NCI-H1092 (cell line): ENCODE measurements at places on chromosomes 2 and 18.

DNA sequence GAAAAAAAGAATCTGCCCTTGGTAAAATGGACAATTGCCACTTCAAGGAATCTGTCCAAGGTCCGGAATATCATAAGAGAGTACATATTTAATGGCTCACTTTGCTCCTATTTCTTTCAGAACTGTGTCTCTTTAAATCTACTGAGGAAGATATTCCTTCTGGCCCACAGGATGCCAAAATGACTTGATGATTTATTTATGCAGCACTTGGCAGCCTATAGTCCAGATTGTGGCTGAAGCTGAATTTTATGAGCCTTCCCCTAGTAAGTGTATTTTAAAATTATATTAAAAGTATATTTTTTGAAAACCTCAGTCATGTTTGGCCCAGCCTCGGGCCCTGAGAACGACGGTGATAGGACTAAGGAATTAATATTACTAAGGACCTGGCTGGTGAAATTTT, 465.1 kb upstream of the HNRNPA3 start:
- DNase-seq: no peak

DNA sequence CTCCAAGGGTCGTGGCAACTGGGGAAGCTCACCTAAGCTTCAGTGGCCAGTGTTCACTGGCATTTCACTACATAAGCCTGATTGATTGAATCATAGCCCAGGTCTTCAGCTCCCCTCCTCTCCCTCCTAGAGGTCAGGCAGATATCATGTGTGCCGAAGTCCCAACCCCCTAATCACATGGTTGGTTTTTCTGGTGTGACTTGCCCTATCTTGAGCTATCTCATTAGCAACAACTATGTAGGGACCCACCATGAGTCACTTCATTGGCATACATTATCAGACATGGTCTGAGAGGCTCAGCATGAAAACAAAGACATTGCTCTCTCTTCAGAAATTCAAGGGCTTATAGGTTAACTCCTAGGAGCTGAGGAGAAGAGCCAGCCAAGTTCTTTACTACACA, 76.8 kb downstream of the LYPD1 start:
- DNase-seq: no peak

DNA sequence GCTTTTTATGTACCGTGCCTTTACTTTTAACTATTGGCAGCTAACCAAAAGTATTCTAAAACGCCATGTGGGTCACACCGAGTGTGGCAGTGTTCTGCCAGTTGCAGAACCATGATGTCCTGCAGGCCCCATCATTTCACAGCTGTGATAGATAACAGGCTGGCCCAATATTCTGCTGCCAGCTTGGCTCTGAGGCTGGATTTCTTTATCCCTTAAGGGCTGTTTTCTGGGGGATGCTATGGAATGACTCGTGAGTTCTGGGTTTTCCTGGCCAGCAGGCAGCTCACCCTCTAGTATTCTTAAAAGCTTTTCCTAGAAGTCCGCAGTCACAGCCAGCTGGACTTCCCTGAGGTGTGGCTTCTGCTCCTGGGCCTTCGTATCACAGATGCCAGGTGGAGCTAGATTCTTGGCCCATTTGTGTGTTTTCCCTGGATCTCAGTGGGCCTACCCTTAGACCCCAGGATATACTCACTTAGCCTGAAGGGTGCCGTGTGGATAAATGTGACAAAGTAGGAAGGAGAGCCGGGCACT, 41.0 kb downstream of the FHOD3 start:
- DNase-seq: no peak

- no peak for DNase-seq
Observed at GRCh38 chr2:142425551-142425950, 294.7 kb upstream of the LRP1B start.

GRCh38 chr2:33230195-33230594, 246.3 kb upstream of the RASGRP3 start:
- DNase-seq: no peak

DNA sequence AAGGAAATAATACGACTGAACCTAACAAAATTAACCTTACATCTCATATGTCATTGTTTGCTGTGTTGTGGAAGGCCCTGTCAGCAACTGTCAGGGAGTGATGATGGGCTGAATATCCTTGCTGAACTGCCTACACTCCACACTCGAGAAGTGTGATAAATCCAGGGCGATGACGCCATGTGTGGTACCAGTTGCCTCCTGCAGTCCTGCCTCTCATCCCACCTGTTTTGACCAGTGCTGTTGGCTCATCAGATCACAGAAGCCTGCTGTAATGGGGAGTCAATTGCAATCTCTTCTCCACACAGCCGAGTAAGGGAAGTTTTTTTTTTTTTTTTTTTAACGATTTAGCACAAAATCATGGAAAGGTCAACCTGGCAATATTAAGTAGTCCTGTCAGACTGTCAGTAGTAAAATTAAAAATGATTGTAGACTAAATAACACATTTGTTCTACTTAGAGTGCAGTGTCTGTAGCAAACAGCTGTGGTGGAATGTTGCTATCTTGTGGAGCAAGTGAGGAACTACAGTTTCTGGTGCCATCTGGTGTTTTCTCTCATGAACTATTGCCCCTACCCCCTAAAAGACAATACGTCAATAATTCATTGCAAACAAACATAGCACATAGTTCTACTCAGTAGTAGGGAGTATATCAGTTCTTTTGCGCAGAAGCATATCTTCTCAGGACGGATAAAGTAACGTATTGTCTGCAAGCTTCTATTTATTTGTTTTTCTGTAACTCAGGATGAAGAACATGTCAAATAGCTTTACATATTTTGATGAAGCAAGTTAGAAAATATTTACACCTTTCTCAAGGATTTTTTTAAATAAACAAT, 347.6 kb downstream of the CTNNA2 start:
- DNase-seq: no peak

- no peak for DNase-seq
Observed at GRCh38 chr2:168974428-168974827, 56.7 kb downstream of the ABCB11 start.

DNA sequence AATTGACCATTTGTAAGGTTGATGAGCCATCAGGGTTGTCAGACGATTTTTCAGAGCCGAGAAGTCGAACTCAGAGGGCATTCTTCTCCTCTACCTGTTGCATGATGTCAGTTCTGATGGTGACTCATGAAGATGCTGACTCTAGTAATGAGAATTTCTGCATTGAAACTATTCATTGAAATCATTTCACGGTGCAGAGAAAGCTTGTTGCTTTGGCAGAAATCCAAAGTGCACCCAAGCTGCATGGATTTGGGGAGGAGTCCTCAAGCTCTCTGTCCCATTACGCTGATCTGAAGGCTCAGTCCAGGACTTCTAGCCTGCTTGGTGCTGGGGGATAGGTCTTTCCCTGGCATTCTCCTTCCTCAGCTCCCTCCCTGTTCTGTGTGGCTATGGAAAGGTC, 125.7 kb upstream of the PXDN start:
- DNase-seq: no peak
